Spinal cord (tissue), 10 donors: ENCODE measurements at places on chromosomes 7 and 10.
A peak's percentile ranks its signal among the peaks of the same experiment; 100 is the strongest.

- no peak for DNase-seq
These were observed 14.7 kb upstream of the FAM171A1 start for GRCh38 chr10:15385552-15386455.

DNA sequence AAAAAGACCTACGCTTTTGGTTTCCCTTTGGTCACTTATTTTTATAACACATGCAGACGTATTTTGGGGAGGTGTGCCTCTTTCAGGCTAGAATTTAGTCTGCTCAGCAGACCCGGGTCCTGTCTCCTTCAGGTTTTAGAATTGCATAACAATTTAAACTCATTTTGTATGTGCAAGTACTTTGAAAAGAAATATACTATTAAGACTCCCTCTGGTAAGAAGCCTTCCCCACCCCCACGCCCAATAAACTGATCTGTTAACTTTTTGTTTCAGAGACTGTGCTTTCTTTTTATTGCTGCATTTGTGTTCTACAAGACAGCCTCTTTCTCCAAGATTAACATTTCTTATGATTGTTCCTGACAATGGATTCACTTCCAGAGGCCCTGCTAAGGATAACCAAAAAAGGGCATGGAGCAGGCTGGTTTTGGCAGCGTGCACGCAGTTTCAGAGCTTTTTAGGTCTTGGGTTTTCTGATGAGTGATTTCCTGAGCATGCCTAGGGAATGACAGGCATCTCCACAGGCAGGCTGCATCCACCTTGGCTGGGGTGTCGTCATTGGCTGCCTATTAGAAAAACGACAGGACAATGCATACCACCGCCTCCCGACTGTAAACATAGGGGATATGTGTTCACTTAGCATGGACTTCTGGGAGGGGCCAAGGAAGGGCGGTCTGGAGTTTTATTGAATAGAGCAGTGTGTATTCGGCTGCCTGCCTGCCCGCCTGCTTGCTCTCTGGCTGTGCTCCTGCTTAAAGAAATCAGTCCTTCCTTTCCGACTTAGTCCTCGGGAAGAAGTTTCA lies at the start of gene CALD1:
Gene CALD1 (plus strand): TSS at position 694 of the 800 bp plus-strand sequence. CDS start 88,100 bp downstream, outside the sequence.
- peak; percentile 61 for DNase-seq

- DNase-seq: no peak
These were observed 18.1 kb downstream of the ADGRA1 start for GRCh38 chr10:133105686-133106390.

DNA sequence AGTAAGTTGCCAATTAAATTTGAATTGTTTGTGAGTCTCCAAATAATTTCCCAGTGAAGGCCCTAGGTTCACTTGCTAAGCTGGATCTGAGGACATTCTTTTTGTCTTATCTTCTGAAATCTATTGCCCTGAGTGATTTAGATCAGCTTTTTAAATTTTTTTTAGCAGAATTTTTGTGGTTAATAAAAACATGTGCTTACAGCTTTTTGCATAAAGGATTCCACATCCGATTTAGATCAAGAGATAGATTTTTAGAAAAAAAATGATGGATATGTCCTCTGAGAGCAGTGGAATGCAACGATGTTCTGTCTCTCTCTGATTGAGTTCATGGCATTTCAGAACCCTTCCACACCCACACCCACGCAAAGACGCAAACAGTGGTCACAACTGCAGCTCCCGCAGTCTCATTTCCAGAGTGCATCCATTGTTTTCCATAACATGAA lies 358.8 kb downstream of the SUGCT start:
- DNase-seq: no peak

DNA sequence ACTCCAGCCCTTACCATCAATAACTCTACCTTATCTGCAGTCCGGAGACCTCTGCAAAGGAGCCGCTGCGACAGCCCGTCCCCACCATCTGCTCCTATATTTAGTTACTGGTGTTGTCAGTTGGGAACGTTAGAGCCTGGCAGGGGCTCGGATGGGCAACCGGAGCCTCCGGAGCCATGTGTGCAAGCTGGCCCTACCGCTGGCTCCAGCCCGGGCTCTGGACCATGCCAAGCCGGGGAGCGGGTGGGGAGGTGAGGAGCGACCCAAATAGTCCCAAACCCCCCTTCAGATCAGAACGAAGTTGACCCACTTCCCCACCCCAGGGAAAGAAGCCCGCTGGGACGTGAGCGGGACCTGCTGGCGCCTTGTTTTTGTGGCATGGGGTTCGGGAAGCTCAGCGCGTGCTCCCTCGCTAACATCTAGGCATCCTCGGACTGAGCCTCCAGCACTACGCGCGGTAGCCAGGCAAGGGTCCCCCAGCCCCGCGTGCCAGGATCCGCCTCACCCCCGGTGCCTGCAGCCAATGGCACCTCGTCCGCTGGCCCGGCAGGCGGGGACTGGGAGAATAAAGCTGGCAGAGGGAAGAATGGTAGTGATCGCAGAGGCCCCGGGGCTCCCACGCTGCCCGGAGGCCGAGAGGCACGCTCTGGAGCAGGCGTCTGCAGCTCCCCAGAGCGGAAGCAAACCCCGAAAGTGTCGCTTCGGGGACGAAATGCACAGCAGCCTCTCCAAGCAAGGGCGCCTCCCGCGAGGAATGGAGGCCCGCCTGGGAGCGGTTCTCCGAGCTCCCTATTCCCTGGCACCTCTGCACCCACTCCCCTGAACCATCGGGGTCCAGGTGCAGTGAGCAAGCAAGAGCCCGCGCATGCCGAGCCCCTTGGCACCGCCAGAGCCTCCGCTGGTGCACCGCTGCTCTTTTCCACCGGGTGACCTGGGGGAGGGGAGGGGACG lies 679 bp downstream of the LRRC20 start:
- DNase-seq: peak; percentile 93

DNA sequence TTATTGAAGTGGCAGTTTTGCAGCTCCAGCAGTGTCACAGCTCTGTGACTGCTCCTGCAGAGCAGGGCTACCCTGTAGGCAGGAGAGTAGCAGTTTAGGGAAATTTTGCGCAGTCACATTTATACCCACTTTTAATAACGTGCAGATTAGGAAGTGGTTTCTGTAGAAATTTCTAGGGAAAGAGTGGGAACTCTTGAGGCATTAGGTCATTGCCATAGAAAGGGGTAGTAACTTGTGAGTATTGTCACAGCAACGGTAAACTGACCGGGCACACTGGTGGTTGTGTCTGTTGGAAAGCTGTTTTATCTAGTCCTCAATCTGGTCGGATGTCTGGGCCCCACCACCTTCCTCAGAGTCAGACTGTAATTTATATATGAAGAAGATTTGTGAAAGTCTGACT lies 51.9 kb downstream of the CDC14C start:
- no peak for DNase-seq
